ENCODE measurements at places on chromosomes 3 and 15.
A peak's percentile ranks its signal among the peaks of the same experiment; 100 is the strongest.

- no peak for DNase-seq
Observed at GRCh38 chr3:184636741-184637316, 75.0 kb downstream of the MAGEF1 start.

GRCh38 chr15:80984856-80985255, 4.8 kb downstream of the MESD start:
- no peak for DNase-seq

DNA sequence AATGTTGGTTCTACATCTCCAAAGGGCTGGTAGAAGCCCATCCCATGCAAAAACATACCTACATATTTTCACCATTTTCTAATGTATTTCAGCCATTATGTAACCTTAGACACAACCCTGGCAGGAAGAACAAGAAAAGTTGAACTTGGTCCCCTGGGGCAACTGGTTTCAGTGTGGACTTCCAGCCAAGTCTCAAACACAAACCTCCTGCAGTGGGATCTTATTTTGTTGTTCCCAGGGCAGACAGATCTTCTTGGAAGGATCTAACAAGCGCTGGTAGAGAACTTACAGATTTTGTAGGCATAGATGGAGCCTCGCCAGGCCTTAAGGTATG, 96.3 kb downstream of the ADAMTS17 start:
- DNase-seq = no peak

- DNase-seq = no peak
Observed at GRCh38 chr3:176068750-176069149, 1128.5 kb downstream of the TBL1XR1 start.

GRCh38 chr3:149596134-149596770, 61.6 kb downstream of the WWTR1 start:
- DNase-seq = no peak

- DNase-seq = no peak
Observed at GRCh38 chr15:81046290-81046689, 45.6 kb downstream of the TLNRD1 start.

- DNase-seq = peak; percentile 22
Observed at GRCh38 chr3:12239301-12239700, 49.6 kb upstream of the PPARG start.

DNA sequence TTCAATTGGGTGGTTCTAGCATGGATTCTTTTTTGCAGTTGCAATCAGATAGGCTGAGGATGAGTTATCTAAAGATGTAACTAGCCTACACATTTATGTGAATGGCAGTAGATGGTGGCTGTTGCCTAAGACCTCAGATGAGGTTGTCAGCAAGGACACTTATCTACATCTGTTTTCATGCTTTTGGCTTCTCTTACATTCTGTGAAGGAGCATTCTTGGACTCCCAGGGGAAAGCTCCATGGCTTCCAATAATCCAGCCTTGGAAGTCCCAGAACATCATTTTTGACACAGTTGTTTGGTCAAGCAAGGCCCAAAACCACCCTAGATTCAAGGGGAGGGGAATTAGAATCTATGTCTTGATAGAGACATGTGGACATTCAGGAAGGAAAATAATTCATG, 332.2 kb upstream of the RBMS3 start:
- no peak for DNase-seq

DNA sequence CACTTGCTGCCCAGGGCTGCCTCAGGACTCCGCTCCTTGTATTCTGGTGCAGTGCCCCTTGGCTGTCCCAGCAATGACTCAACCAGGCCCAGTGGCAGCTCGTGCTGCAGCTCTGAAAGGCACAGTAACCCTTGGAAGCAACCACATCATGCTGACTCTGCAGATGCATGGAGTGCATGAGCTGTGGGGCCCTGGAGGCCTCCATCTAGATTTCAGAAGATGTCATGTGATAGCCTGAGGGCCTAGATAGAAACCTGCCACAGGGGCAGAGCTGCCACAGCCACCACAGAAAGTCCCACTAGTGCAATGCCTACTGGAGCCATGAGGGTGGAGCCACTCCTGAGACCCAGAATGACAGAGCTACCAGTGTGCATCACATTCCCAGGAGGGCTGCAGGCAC, 117.1 kb upstream of the SMAD3 start:
- no peak for DNase-seq

DNA sequence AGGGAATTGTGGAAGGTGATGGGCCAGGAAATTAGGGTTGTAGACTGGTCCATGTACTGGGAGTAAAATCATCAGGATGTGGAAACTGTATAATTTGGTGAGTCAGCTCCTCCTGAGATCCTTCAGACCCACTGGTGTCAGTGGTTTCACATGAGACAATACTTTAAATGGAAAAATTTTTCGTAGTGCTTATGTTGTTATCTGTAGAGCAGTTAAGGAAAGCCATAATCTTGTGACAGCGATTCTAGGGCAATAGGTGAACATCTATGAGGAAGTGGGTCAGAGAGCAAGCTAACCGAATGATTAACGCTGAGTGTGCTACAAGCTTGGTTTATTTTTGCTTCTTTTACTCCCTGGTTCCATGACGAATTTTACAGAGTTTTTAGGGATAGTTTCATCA, 200.6 kb downstream of the CADM2 start:
- DNase-seq = no peak

DNA sequence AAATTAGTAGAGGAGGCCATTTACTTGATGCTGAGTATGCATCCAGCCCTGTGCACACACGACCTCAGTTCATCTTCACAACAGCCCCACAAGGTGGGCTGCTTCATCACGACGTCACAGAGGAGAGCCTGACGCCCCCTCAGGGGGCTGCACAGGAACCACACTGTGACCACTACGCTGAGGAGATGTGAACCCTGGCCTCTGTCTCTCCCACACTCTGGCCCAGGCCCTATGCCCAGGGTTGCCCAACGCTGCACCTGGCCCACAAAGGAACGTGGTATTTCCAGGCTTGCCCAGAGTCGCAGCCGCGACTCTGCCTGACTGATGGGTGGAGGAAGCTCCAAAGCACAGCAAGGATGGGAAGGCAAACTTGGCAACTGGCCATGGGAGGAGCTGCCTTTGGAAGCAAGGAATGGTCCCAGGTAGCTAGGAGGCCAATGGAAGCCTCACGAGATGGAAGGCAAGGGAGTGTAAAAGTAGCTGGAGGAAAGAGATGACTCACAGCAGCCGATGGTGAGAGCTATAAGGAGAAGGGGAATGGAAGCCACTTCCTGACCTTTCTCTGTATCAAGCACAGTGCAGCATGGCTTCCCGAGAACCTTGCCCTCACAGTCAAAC, 226.0 kb downstream of the KLF13 start:
- no peak for DNase-seq

DNA sequence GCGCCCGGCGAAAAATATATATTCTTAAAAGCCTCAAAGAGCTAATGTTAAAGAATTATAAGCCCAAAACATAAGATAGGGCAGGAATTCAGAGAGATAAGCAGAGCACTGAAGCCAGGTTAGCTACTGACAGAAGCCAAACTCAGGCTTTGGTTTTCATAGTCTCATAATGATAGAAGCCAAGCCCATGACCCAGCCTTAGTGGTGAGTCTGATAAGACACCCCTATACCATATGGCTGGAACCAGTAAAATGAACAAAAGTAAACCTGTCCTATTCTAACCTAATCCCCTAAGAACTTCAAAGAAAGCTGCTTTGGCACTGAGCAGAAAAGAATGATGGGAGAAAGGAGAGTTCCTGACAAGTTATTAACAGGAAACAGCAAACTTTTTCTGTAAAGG, 25.9 kb downstream of the MYO9A start:
- DNase-seq = no peak

DNA sequence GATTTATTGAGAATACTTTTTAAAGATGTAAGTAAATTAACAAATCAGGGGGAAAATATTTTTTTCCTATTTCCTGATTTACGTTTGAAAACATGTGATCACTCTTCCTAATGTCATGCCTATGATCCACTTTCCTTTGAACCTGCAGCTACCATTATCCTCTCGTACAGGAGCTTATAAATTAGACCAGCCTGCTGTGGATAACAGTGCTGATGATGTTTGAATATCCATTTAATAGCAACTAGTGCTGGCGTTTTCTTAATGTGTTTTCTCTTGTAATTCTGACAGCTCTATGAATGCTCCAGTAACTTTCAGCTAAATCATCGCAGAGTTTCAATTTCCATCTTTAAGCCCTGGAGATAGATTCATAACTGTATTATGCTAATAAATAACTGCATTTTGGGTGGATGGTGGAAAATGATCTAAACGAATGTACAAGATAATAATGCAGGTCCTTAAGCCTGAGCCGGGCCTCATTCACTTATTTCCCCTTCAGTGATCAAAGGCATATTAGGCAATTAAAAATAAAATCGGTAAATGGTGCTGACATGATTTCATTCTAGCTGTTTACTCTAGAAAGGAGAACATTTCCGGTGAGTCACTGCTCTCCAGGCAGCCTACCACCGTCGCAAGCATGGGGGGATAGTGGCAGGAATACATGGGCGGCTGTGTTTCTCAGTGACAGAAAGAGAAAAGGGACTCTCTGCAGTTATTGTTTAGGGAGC, 58.5 kb upstream of the SLC24A5 start:
- DNase-seq = peak; percentile 63

DNA sequence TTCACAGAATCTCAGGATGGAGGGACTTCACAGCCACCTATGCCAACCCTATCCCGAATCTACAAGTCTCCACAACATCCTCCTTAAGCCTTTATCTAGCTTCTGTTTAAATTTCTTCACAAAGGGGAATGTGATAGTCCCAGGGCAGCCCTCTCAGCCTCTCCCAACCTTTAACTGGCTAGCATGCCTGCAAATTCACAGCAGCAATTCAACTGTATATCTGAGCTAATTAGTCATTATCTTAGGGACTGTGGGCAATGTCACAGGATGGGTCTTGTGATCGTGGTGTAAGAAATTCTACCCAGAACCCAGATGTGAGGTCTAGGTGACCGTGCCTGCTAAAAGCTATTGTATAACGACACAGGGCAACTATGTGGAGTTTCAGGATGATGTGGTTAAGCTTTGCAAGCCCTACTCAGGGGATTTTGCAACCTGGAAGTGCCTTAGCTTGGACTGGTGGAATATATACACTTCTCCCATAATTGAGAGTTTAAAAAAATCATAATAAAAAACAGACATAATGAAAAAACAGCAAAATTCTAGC, 65.5 kb upstream of the FBN1 start:
- no peak for DNase-seq

GRCh38 chr3:72565593-72565992, 282.7 kb downstream of the SHQ1 start:
- DNase-seq = no peak

- DNase-seq = no peak
Observed at GRCh38 chr15:86055688-86056087, 24.0 kb upstream of the AGBL1 start.

- no peak for DNase-seq
Observed at GRCh38 chr15:80480909-80481308, 76.7 kb downstream of the ARNT2 start.

- DNase-seq = peak; percentile 27
Observed at GRCh38 chr3:68893600-68894239, 38.6 kb downstream of the TAFA4 start.

GRCh38 chr3:190385731-190386688, 2.0 kb upstream of the CLDN16 start:
- no peak for DNase-seq

DNA sequence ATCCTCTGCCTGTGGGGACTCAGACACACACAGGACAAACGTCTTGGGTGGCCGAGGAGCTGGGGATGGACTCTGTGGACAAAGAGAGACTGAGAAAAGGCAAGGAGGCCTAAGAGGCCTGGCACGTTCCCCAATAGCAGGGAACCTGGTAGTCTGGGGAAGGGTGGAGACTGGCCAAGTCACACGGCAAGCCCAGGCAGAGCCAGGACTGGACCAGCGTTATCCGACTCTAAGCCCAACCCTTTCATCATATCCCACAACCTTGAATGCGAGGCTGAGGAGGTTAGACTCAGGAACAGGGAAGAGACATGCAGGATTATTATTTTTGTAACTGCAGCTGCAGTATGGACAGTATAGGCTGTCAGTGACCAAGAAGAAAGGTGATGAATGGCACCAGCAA, 53.4 kb downstream of the SLC6A11 start:
- no peak for DNase-seq

- no peak for DNase-seq
Observed at GRCh38 chr15:57950381-57950946, 115.0 kb downstream of the ALDH1A2 start.

- DNase-seq = no peak
Observed at GRCh38 chr3:164375995-164376394, 702.3 kb downstream of the SI start.

DNA sequence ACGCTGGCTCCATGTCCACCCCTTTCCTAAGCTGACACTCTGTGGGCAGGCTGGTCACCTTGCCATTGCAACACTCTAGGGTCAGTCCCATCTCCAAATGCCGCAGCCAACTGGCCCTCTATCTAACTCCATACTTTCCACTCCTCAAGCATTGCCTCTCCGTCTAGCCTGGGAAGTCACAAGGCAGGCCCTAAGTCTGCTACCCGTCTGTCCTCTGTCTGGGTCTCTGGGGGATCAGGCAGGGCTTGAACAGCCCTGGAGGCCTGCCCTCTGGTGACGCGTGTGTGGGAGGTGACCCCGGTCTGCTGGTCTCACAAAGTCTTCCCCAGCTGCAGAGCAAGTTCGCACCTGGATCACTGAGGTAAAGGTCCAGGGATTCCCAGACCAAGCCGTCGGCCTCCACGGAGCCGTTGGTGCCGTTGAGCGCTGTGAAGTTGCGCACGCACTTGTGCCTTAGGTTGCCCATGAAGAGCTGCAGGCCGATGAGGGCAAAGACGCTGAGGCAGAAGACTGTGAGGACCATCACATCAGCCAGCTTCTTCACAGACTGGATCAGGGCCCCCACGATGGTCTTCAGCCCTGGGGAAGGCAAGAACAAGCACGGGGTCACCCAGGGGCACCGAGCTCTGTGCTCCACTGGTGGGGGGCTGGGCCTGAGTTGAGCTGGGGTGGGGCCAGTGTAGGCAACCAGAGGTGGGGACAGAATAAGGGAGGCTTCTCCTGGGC, 39.9 kb downstream of the SCN5A start:
- DNase-seq = no peak

DNA sequence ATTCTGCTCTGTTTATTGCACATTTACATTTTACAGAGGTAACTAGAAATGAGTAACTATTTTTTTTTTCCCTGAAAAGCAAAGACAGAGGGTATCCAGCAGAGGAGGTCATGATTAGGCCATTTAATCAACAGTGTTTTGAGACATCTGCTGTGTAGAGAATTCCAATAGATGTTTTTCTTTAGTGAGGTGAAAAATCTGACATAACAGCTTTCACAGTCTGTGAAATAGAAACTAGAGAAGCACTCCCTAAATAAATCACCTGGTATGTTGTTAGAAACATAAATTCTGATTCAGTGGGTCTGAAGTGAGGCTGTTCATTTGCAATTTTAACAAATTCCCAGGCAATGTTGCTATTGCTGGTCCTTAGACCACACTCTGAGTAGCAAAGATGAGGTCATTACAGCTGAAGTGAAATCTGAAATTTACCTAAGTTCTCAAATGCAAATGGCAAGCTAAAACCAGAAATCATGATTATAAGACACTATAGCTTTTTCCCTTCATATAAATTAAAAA, 329.2 kb upstream of the LRRC3B start:
- no peak for DNase-seq

DNA sequence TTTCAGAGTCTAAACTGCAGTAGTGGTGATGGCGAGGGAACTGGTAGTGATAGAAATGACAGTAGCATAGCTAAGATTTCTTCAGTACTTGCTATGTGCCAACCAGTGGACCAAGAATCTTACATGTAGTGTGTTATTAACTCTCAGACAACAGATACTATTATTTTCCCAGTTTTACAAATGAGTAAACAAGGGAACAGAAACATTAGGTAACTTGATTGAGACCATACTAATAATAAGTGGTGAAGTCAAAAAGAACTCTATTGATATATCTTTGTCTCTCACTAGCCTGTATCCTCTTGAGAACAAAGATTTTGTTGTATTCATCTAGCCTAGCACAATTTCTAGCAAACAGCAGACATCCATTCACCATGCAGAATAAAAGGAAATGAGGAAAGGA, 250.1 kb downstream of the ZBTB20 start:
- DNase-seq = no peak
